ENCODE measurements at places on chromosomes 2 and 18.

DNA sequence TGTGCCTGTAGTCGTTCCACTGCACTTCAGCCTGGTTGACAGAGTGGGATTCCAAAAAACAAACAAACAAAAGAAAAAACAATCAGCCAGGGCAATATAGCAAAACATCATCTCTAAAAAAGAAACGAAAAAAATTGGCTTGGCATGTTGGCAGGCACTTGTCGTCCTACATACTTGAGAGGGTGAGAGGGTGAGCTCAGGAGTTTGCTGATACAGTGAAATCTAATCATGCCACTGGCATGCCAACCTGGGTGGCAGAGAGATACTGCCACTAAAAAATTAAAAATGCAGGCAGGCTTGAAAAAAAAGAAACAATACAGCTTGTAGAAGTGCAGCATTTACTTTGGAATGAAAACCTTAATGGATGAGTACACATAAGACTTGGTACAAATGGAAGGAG lies 282.9 kb upstream of the RGPD4 start:
- DNase-seq = no peak

DNA sequence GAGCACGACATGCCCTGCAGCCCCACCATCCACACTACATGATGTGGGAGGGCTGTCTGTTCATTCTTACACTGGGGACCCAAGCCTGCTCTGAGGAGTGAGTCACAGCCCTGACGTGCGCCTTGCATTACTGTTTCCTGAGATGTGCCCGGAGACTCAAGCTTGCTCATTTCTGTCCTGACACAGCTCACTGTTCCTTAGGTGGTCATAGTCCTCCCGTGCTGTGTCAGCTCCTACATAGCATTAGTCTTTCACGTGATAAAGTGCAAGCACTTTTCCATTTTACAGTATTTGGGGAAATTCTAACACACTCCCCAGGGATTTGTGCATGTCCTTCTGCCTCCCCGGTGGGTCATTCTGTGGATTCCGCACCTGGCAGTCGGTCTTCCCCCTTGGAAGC lies 46.2 kb upstream of the TRIM43B start:
- no peak for DNase-seq

DNA sequence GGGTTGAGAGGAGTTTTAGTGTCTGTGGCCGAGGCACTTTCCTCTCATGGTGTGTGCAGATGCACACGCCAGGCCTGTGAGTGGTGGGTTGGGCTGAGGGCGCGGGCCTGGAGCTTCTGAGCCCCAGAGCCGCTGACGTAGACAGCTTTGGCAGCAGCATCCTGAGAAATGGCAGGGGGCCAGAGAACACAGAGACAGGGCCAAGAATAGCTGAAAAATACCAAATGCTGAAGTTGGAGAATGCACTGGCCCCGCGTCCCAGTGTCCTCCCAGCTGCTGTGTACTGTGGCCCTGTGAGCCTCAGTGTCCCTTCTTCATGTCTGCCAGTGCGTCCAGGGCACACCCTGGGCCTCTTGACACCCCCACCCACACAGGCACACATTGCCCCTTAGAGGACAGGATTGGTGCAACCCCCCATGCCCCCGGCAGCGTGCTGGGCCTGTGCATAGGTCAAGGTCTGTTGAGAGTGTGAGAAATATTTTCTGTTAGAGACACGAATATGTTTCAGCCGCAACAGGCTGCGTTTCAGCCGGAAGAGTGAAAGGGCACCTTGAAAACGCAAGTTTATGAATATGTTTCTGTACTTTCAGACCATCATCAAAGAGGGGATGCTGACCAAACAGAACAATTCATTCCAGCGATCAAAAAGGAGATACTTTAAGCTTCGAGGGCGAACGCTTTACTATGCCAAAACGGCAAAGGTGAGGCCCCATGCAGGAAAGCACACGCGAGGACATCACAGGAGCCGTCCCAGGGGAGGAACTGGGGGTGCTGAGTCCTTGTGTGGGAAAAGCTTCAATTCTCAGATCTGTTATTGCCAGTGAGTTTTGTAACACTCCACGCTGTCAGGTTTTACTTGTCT lies 33.6 kb downstream of the DGKD start:
- peak; percentile 60 for DNase-seq

DNA sequence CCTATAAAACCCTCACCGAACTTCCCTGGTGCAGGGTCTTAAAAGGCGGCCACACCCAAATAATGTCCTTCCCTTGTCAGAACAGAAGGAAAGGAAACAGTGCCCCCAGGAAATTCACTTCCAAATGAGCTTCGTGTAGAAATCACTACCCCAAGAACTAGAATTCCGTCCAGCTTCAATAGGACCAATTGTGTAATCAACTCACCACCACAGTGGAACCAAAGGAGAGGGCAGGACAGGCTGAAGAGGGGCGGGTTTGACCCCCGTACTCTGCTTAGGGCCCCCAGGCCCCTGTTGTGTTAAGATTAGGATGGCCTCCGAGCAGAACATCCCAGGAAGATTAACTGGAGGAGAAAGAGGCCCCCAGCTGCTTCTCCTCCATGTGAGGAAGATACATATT lies 24.1 kb downstream of the GPR35 start:
- no peak for DNase-seq

GRCh38 chr2:228556717-228557116 lies 375.2 kb upstream of the SPHKAP start:
- no peak for DNase-seq

DNA sequence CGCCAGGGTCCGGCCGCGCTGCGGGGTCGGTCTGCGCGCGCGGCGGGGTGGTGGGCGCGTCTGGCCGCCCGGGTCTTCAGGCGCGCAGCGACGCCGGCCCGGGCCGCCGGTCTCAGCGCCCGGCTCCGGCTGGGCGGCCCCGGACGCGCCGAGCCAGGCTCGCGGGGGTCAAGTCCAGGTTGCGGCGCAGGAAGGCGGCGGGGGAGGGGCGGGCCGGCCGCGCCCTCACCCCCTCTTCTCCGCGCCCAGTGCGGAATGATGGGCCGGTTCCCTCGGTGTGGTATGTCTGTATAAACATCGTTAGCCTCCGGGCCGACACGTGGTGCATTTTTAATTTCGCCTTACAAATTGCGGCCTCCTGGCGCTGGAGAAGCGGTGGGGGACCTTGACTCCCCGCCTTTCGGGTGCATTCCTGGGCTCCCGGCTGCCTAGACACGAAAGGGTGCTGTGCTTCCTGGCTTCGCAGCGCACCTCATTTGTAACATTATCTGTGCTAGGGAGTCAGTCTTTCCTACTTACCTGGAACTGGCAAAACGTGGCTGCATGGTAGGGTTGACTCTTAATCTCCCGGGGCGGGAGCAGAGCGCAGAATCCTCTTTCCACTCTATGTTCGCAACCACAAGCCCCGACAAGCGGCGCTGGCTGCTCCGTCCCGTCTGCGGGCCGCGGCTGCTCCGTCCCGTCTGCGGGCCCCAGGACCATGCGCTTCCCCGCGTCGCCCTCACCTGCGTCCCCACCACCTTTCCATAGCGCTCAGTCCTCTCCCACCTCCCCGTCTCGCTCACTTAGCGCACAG lies 69.0 kb downstream of the CTAGE1 start:
- no peak for DNase-seq

GRCh38 chr2:236853585-236854051 lies 232.1 kb upstream of the COPS8 start:
- no peak for DNase-seq

- no peak for DNase-seq
Observed at GRCh38 chr2:70116936-70117552, 29.8 kb downstream of the PCBP1 start.

DNA sequence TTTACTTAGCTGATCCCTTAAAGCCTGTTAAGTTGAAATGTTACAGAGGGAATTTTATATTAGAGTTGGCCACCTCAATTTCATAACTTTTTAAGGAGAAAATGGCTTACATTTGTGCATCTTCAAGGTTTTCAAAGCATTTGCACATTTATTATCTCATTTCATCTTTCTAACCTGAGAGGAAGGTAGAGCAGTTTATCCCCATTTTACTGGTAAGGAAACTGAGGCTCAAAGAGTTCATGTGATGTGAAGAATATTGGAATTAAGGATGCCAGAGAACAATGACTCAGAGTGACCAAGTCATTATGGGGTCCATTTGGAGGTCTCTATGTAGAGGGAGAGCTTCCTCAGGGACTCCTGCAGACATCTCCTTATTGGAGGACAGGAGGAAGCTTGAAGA lies 35.0 kb downstream of the PRKRA start:
- DNase-seq = no peak

- DNase-seq = no peak
Observed at GRCh38 chr2:240957656-240958365, 40.6 kb upstream of the SNED1 start.

- DNase-seq = no peak
Observed at GRCh38 chr2:106975641-106976040, 89.7 kb upstream of the ST6GAL2 start.

DNA sequence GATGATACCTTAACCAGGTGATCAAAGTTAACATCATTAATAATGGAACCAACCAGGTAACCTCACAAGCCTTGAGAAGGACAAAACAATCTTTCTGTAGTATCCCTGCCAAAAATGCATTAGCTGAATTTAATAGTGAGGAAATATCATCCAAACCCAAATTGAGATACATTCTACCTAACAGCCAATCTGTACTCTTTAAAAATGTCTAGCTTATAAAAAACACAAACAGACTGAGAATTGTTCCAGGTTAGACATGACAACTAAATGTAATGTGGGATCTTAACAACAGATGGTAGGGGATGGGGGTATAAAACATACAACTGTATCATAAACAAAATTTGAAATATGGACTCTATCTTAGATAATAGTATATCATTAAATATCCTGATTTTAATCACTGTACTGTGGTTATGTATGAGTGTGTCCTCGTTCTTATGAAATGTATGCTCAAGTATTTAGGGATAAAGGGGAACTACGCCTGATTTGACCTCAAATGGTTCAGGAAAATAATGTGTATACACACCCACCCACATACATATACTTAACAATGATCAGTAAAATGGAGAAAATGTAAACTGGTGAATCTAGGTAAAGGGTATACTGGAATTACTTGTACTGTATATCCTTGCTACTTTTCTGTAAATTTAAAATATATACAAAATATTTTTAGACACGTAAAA lies 1.7 kb downstream of the FANCL start:
- no peak for DNase-seq

DNA sequence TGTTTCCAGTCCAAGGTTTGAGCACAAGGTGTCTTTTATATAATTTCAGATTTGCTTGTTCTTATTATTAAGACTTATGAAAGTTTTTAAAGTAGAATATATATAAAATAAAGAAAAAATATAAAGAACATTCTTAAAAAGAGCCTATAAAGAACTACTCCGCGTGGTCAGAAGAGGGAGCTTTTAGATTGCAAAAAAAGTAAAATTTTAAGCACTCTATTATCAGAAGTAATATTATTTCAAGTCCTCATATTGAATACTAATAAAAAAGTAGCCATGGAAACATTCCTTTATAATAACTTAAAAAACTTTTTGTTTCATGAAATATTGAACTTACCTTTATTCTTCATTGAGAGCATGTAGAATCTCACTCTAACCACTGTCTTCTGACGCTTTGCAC lies 51.4 kb downstream of the LINC00305 start:
- no peak for DNase-seq

DNA sequence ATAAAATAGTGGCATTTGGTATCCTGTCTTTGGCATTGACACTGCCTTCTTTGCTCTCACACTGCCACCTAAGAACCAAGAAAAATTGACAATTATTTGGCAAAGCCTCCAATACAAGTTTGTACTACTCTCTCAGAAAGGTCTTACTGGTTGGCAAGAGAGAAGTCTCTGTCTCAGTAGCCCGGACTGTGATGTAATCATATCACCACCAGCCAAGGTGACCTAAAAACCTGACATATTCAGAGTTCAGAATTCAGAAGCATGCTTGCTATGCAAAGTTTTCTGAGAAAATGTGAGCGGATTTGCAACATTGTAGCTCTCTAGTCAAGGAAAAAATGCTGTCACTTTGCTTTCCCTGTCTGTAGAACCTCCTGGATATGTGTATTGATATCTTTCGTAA lies 196.0 kb downstream of the CDH7 start:
- DNase-seq = no peak

DNA sequence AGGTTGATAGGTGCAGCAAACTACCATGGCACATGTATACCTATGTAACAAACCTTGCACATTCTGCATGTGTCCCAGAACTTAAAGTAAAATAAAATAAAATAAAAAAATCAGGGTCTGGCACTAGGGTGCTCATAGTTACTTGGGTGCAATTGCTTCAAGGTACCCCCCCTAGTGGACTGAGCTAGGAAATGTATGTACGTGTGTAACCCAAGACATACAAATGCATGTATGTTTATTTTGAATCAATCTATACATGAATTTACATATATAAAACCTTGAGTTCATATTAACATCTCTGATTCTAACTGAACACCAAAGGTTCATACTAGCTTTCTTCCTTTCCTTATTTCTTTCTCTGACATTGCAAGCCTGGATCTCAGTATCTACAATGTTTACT lies 51.5 kb downstream of the USP37 start:
- DNase-seq = no peak

GRCh38 chr18:67901573-67901972 lies 385.1 kb upstream of the DSEL start:
- no peak for DNase-seq

GRCh38 chr18:69934601-69935265 lies 12.9 kb downstream of the CD226 start:
- no peak for DNase-seq

DNA sequence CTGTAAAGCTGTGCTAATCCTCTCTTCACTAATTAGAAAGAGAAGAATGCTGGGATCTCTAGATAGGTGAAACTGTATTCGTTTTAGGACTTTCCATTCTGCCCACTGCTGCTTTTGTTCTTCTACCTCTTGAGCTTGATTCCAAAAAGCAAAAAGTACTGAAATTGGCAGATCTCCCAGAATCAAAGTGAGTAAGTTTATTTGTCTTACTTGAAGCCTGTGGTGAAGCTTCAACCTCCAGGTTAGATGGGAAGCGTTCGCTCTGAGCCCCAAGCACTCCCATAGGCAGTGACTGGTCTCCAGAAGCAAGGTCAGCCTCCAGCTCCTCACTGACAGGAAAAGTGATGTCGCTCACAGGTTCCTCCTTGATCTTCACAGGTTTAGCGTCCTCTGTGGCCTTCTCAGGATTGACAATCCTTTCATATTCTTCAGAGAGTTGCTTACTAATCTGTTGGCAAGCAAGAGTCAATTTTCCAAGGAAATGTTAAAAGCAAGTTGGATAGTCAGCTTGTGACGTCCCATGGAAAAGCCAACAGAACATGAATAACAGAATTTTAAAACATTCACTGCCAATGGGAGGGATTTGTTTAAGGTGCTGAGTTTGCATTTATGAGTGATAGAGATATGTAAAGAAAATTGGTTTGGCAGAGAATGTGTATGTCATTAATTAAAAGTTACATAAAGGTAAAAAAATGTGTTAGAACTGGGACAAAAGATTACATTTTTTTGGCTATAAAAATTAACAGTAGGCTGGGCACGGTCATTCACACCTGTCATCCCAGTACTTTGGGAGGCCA lies 8.1 kb downstream of the SUPT7L start:
- DNase-seq = no peak

- DNase-seq = no peak
Observed at GRCh38 chr2:127811397-127812321, 688 bp upstream of the WDR33 start.

GRCh38 chr18:77061946-77062517 lies 70.6 kb downstream of the MBP start:
- no peak for DNase-seq

All from thoracic aorta (tissue), 2 donors.